ENCODE measurements at places on chromosomes 3 and 15.
A peak's percentile ranks its signal among the peaks of the same experiment; 100 is the strongest.

GRCh38 chr15:61736790-61737189, 323.5 kb downstream of the VPS13C start:
- no peak for DNase-seq

GRCh38 chr3:60216462-60217075, 1034.7 kb downstream of the FHIT start:
- no peak for DNase-seq

- no peak for DNase-seq
Observed at GRCh38 chr3:152054315-152054714, 180.9 kb downstream of the SUCNR1 start.

- no peak for DNase-seq
Observed at GRCh38 chr3:104080088-104080626, 1286.6 kb upstream of the ALCAM start.

- no peak for DNase-seq
Observed at GRCh38 chr3:190533511-190534281, 19.8 kb downstream of the IL1RAP start.

- no peak for DNase-seq
Observed at GRCh38 chr15:50484781-50485180, 60.6 kb downstream of the USP8 start.

GRCh38 chr3:155211266-155211665, 82.2 kb downstream of the STRIT1 start:
- DNase-seq = no peak

DNA sequence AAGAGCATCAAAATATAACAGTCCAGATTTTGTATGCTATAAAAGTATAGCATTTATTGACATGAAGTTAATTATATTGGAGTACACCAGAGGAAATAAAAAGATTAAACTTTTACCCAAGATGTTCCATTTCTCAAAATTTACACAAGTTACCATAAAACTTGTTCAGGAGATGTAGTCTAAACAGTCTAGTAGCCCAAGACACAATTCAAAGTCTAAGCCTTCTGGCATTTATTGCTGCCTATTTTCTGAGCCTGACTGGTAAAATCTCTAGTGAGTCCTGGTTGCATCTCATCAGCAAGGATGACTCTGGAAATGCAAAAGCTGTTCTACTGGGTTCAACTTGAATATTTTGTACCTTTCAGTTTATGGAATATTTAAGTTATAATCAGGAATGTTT, 468.7 kb downstream of the PDCD6IP start:
- no peak for DNase-seq

DNA sequence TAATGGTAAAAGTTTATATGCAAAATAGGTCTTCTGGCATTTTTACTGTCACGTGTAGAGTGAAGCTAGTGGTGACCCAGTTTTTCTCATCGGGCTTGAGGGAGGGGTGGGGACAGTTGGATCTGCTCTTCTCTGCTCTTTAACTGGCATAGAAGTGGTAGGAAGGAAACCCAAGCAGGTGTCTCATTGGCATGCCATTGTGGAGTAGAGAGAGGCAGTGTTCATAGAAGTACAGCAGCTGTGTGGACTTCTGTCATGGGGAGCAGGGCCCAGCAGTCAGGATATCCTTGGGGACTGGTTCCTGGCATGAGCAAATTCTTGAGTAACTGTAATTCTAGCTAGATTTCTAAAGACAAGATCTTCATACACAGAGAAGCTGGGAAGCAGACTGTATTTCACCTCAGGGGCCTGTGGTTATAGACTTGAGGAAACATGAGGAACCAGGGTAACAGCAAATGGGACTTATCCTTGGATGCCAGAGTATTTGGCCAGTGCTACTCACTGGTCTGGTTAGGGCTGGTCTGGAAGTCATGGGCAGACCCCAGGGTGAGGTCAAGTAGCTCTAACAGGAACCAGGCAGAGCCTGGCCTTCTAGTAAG, 42.9 kb downstream of the CDIN1 start:
- no peak for DNase-seq

DNA sequence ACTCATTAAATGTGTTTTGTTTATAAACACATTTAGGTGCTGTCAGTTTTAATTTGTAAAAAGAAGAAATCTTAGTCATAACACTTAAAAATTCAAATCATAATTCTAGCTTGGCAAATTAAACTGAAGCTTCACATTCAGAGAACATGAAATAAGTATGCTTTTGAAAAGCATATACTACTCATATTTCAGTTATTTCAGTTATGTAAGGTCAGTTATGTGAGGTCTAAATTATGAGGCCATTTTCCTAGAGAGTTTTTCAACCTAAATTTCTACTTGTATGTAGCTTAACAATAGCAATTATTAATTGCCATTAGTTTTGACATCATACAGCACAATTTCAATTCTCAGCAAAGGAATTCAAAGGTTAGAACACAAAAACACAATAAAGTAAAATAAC, 465.0 kb downstream of the PLOD2 start:
- DNase-seq = no peak

GRCh38 chr15:40421246-40422157, 15.9 kb downstream of the IVD start:
- peak; percentile 63 for DNase-seq

DNA sequence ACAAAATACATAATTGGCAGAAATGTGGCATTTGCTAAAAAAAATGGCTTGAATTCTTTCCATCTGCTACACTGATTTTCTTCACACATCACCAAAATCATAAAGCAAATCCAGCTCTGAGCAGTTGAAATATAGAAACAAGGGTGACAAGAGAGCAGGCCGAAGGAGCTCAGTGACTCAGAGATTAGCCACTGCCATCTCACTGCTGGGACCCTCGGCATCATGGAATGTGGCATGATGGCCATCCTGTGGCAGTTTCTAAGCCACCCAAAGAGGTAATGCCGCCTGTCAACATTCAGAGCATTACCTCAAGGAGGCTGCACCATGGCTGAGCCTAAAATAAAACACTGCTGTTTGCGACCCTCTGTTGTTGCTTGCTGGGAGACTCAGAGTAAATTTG, 80.5 kb upstream of the OSBPL11 start:
- no peak for DNase-seq

GRCh38 chr3:113441051-113441770, at the start of gene CFAP44:
Gene CFAP44, minus strand, starts transcription at chr3:113441493. Its CDS starts 7,829 bp downstream, at chr3:113433664.
- DNase-seq = peak; percentile 32

DNA sequence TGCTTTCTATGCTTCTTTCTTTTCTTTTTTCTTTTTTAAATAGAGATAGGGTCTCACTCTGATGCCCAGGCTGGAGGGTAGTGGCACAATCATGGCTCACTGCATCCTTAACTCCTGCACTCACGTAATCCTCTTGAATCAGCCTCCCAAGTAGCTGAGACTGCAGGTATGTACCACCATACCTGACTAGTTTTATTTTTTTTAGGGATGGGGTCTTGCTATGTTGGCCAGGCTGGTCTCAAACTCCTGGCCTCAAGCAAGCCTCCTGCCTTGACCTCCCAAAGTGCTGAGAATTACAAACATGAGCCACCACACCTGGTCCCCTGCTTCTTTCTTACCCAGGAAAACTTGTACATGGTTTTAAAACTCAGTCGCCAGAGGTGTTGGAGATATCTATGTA, 24.2 kb upstream of the HDC start:
- no peak for DNase-seq

GRCh38 chr3:56122911-56123310, 345.4 kb downstream of the ERC2 start:
- no peak for DNase-seq

DNA sequence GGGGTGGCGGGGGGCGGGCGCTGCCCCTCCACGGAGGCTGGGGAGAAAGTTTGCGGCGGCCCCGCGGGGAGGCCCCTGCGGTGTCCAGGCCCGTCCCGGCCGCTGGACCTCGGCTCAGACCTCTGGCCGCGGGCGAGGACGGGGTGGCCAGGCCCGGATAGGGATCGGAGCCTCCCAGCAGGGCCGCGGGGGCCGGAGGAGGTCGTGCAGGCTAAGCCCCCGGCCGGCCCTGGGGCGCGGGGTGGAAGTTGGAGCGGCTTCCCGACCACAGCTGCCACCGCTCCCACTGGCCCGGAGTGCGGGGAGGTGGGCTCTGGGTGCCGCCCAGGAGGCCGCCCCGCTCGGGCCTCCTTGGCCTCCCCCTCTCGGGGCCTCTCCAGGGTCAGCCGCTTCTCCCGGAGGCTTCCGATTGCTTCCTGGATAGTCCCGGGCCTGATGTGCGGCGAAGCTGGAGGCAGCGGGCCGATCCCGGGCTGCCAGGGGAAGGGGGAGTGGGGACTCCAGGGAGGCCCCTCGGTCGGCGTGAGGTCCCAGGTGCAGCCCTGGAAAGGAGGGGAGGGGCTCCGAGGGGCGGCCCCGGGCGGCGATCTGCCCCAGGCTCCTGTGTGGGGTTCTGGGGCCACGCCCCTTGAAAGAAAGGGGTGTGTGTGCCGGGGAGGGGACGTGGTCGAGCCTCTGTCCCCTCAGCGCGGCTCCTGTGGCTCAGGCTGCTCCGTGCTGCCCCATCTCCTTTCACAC, 907 bp downstream of the PLXNA1 start:
- no peak for DNase-seq

- DNase-seq = no peak
Observed at GRCh38 chr3:59717679-59718205, 667.9 kb upstream of the CFAP20DC start.

DNA sequence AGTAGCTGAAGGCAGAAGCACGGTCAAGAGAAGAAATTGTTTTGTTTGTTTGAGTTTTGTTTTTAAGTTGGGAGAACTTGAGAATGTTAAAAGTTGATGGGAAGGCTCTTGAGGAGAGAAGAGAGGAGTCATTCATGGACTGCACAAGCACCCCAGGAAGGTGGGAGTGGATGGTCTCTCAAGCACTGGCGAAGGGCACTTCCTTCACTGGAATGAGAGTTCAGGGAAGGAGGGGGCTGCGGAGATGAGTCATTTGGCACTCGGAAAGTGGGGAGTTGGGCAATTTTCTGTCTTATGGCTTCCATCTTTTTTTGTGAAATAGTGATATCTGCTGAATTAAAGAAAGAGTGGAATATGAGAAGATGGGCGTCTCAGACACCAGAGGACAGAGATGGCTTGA, 66.0 kb downstream of the ATP13A4 start:
- no peak for DNase-seq

DNA sequence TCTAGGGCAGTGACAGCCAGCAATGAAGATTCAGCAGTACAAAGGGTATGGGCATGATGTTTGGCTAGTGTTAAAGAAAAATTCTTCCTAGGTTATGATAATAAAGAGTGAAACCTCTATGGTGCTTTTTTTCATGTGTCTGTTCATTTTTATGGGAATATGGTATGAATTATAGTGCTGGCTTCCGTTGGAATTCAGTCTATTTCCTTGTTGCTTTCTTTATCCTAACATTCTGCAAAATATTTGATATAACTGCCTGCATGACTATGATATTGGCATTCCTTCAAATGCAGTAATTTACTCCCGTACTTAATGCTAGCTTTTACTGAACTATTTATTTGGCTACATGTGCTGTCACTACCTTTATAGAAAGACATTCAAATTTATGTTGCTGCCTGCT, 57.6 kb upstream of the ATP11B start:
- no peak for DNase-seq

- no peak for DNase-seq
Observed at GRCh38 chr3:44427683-44428082, 49.8 kb downstream of the ZNF445 start.

DNA sequence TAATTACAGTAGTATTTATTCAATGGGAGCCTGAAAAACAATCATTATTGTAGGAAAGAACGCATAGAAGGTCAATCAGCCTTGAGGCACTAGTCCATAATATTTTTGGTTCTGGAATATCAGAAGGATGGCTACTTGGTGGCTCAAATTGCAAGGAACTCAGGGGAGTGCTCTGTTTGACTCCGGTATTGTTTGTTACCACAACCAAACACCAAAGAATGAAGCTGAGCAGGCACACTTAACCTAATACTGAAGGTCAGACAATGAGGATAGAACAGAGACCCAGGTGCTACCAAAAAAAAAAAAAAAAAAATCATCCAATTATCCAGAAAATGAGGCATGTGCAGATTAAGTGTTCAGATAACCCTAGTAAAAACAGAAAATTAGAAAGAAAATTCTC, 11.1 kb upstream of the SATB1 start:
- DNase-seq = no peak

- DNase-seq = no peak
Observed at GRCh38 chr15:101018450-101018849, 99.3 kb downstream of the LRRK1 start.

GRCh38 chr3:58043933-58044332, 35.7 kb downstream of the FLNB start:
- DNase-seq = no peak

DNA sequence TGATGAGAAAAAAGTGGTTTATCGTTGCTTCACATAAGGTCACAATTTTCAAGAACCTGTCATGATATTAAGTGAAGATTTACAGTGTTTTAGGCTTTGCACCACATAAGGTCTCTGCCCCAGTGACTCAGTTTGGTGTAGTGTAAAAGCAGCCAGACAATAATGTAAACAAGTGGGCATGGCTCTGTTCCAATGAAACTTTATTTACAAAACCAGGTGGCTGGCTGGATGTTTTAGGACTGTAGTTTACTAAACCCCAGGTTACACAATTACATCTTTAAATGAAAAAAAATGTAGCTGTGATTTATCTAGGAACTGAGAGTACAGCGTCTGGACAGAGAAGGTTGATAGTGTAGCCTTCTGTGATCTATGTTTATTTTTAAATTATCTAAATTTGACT, 9.7 kb upstream of the FBXL22 start:
- no peak for DNase-seq

DNA sequence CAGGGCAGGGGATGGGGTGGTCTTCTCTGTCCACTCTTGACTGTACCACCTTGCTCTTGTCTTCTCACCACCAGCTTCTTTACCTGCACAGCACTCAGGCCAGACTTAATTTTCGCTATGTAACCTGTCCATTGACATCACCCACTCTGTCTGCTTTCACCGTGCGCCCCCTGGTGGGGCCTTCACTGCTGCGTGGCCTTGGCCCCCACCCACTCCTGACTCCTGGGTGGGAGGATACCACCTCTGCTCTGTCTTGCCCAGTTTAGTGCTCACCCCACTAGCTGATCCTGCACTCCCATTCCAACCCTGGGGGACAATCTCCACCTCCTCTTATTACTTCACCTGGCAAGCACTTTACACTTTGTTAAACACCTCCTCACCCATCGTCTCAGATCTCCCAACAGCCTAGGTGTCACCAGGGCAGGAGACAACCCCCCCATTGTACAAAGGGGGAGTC, 17.7 kb downstream of the PTH1R start:
- peak; percentile 74 for DNase-seq

- DNase-seq = no peak
Observed at GRCh38 chr15:85874236-85874635, 79.5 kb upstream of the KLHL25 start.

- DNase-seq = no peak
Observed at GRCh38 chr3:58260733-58261132, 23.1 kb downstream of the ABHD6 start.

- DNase-seq = no peak
Observed at GRCh38 chr3:66041116-66041515, 2.4 kb upstream of the MAGI1 start.

All from stimulated activated CD4-positive, alpha-beta T cell treated with anti-CD3 and anti-CD28 coated beads, Interleukin-12 subunit alpha, Interleukin-12 subunit beta, amount 100 ng/mL, for 48 hours (primary cell).